ENCODE measurements at places on chromosomes 7 and 10.

DNA sequence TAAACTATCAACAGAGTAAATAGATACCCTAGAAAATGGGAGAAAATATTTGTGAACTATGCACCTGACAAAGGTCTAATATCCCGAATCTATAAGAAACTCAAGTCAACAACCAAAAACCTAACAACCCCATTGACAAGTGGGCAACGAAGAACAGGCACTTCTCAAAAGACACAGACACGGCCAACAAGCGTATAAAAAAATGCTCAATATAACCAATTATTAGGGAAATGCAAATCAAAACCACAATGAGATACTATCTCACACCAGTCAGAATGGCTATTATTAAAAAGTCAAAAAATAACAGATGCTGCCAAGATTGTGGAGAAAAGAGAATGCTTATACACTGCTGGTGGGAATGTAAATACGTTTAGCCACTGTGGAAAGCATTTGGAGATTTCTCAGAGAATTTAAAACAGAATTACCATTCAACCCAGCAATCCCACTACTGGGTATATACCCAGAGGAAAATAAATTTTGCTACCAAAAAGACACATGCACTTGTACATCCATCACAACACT is 63.2 kb upstream of the CAV2 start:
- no peak for DNase-seq

DNA sequence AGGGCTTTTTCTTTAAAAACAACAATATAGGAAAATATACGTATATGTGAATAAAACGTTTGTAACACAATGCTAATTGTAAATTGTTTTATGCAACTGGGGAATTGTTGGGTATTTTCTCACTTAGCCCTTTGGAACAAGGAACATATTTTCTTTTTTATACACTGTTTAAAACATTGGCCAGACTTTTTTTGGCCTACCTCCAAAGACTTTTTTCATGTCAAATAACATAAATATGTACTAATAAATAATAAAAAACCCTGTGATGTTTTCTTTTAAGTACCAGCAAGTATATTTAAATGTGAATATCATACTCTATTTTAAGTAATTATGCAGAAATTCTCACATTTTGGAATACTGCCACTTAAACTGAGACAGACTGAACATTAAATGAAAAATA is 15.7 kb downstream of the TMEM106B start:
- DNase-seq = no peak

DNA sequence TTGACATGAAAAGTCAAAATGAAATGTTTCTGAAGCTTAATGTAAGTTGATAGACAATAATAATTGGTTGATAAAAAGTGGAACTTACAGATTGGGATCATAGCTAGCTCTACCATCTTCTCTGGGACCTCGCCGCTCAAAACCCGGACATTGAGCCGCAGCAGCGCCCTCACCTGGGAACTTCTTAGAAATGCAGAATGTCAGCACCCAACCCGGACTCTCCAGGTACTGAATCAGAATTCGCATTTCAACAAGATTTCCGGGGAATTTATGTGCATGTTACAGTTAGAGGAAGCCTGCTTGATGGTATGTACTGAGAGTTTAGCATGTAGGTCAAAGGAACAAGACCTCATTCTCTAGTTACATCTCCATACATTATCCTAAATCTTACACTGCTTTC is 36.7 kb upstream of the ABLIM1 start:
- DNase-seq = no peak

GRCh38 chr7:30175636-30176147 is 40.9 kb downstream of the MTURN start:
- DNase-seq = no peak

DNA sequence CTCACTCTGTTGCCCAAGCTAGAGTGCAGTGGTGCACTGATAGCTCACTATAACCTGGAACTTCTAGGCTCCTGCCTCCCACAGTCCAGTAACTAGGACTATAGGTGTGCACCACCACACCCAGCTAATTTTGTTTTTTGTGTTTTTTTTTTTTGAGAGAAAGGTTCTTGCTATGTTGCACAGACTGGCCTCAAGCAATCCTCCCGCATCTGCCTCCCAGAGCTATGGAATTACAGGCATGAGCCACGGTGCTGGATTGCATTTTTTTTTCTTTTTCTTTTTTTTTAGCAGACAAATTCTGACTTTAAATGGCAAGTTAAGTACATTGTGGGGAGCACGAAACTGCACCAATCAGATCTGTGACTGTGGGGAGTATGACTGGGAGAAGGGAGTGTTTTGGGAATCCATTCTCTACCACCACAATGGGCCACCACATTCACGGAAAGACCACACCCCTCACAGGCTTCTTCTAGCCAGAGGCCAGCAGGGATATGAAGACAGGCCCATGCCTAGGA is 58.1 kb upstream of the MSMB start:
- no peak for DNase-seq

DNA sequence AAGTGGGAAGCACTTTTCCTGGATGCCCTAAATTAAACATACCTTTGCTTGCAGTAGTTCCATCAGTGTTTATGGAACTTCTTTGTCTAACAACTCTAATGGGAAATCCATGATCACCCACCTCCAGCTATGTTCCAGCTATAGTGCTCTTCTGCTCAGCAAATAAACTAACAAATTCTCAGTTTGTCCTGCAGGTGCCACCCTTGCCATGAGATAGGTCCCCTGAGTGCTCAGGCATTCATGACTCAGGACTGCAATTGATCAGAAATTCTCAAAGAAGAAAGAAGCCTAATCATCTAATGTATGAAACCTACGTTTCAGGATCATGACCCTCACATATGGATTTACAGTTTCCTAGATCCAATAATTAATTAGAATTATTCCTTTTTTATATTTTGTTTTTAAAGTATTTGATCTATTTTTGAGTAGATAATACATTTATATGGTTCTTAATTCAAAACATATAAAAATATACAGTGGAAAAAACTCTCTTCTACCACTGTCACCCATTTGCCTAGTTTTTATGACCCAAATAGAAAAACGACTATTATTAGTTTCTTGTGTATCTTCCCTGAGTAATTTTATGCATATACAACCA is 48.7 kb upstream of the DYNC1I1 start:
- no peak for DNase-seq

GRCh38 chr7:33563651-33564050 is 341.7 kb upstream of the BMPER start:
- DNase-seq = no peak

- DNase-seq = peak; percentile 80
These were observed 774 bp downstream of the TUBGCP2 start for GRCh38 chr10:133307776-133308420.

DNA sequence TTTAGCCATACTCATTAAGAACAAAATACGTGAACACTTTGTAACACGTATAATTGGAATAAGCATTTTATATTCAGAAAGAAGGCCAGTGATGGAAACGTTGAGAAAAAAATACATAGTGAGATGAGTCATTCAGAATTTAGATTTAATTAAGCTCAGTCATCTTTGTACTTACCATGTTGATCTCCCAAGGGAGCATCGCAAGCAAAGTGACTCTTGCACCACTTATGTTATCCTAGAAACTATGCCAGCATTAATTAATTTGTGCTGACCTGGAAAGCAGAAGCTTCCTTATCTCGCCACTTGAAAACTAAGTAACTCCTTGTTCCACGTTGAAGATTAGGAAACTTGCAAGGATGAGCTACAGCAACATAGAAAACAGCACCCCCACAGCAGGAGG is 9.7 kb upstream of the MPP7 start:
- DNase-seq = no peak

DNA sequence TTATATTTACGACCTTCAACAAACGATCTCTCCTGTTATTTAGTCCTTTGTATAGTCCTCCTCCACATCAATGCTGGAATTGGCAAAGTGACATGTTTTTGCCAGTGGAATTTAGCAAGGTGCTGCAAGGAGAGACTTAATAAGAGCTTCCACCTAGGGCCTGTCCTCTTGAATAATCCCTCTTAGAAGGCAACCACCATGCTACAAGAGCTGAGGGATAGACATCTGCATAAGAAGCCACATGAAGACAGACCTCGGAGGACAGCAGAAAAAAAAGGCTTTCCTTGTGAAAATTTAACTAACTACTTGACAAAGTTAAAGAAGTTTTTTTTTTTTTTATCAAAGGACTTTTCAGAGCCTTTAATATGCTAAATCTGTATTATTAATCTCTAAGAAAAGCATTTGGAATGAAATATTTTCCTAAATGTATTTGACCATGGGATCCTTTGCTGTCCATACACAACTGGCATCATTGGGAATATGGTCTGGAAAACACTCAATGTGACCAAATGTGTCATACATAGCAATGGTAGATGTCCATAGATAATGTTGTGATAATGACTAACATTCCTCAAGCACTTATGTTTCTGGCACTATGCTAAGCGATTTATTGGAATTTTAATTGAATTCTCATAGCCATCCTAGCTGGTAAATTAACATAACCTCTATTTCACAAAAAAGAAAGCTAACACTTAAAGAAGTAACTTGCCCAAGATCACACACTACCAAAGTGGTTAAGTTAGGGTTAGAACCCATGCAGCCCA is 13.2 kb downstream of the HYCC1 start:
- no peak for DNase-seq
